ENCODE measurements at places on chromosomes 11 and 22.

DNA sequence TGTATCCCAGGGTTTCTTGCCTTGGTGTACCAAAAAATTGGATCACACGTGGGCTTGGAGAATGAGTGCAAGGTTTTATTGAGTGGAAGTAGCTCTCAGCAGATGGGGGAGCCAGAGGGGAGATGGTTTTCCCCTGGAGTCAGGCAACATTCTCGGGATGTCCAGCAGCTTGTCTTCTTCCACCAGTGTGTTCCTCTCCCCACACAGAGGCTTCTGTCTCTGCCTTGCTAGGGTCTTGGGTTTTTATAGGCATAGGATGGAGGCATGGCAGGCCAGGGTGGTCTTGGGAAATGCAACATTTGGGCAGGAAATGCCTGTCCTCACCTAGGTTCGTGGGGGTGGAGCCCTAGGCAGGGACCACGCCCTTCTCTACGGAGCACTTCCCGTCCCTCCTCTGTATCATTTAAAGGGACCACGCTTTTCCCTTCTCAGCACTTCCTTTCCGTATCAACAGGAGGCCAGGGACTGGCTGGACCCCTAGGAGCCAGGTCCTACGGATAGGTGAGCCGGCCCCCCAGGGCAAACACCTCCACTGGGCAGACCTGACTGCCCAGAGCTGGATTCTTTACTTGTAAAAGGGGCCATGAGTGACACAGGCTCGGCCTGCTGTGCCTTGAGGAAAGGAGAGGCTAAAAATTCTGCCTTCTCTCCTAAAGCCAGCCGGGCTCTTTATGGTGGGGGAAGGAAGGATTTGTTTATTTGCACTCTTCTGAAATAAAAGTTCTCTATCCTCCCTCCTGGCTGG lies 55.3 kb upstream of the CCDC188 start:
- no peak for DNase-seq

DNA sequence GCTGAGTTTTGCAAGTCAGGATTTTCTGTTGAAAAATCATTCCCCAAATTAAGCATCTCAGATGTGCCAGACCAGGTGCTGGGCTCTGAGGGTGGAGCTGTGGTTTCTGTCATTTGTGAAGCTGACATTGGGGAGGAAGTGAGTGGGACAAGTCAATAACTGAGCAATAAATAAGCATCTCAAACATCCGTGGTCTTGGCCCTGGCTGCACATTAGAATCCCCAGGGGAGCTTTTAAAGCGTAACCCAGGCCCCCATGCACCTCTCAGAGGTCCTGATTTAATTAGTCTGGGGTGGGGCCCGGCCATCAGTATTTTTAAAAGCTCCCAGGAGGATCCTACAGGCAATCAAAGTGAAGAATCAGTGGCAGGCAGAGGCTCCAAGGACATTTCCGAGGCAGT lies 420.0 kb downstream of the MN1 start:
- no peak for DNase-seq

- DNase-seq = no peak
Measured at GRCh38 chr22:27437570-27437969, 364.0 kb downstream of the MN1 start.

DNA sequence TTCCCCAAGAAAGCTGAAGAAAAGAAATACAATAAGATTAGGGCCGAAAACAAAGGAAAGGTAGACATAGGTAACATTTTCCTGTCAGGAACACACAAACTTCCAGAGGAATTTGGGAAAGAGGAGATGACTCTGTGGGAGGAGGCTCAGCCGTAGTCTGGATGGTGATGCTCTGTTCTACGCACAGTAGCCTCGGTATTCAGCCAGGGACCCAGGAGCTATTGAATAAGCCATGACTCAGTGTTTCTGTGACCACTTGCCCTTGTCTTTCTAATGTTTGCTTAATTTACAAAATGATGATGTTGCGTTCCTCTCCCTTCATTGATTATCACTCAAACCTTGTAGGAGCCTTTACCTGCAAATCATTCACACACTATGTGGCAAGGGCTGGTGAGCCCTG lies 745.0 kb downstream of the NTM start:
- DNase-seq = no peak

DNA sequence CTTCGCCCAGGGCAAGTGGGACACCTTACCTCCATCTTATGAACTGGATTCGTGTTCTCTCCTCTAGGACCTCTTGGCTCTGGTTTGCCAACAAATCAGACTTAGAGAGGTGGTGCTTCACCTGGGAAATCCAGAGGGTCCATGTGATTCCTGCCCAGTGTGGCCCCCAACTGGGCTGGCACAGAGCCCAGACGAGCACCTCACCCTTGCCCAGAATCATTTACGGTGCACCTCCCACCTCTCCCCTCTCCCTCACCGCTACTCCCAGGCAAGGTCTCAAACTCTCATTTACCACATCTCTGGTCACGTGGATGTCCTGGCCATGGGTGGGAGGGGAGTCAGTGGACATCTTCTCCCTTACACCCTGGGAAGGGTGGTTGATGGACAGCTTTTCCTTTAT lies 1.1 kb downstream of the SPATA19 start:
- no peak for DNase-seq

- no peak for DNase-seq
Measured at GRCh38 chr22:40757071-40757470, 62.1 kb downstream of the SLC25A17 start.

DNA sequence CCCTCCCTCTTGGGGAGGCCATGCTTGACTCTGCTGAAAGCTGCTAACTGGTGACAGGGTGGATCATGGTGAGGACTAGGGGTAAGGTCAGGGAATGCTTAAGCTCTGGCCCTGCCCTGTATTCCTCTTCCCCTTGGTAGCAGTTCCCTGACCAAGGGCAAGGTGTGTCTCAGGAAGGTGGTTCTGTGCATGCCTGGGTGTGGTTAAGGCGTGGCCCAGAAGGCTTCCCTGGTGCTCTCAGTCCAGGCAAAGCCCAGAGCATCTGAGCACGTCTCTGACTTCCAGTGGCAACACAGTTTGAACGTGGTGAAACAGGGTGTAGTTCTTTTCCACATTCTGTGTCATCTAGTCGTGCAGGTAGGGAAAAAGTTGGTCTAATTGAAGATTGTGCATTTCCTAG lies 53.1 kb upstream of the HORMAD2 start:
- DNase-seq = no peak

DNA sequence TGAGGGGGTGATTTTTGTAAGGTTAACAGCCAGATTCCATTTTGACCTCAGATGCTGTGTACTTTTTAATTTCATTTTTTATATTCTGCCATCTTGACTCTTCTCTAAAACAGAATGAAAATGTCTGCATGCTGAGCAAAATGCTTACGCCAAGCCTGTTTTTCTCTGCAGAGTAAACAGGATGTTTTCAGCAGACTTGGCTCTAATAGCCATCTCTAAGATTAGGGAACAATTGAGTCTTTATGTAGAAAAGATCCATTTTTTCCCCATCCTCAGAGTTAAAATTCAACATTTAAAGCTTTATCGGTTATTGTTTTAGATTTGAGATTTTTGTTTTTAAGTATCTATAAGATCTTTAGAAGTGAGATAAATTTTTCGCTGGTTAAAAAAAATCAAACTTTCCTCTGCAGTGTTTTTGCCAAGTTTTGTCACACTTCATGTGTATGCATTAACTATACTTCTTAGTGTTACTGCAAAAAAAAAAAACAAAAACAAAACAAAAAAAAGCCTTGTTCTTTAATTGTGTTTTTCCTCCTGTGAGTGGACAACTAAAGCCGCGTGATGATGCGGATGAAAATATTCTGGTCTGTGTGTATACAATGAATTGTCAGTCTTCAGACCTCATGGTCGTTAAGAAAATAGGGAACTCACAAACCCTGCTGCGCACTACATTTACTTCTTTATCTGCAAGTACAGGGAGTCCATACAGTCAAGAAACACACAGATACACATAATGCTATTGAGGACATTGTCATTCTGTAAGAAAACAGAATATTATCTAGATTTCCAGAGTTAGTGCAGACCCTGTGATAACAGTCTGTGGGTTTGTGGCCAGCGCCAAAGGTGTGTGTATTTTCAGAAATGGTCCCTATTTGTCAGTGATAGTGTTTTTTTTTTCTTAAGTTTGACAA lies 17.5 kb upstream of the ADSL start:
- no peak for DNase-seq

GRCh38 chr11:119361056-119361787 lies 14.7 kb upstream of the MFRP start:
- no peak for DNase-seq

GRCh38 chr11:107549253-107549953 lies 16.1 kb downstream of the ALKBH8 start:
- DNase-seq = no peak

GRCh38 chr11:126476266-126476924 lies 120.9 kb downstream of the ST3GAL4 start:
- DNase-seq = no peak

DNA sequence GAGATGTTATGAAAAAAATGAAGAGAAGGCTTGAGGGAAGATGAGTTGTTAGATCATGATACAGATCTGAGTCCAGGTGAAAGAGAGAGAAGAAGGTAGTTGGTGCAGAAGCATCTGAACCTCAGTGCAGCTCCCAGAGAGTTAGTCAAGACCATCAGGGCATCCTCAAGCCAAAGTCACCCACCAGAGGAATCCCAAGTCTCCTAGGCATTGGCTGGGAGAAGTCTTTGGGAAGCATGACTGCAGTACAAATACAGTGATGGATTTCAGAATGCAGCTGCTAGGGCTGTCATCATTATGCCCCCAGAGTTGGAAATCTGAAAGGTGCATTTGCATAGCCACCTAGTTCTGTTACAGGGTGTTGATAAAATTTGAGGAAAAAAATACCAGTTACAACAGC lies 59.7 kb upstream of the GALNT18 start:
- DNase-seq = no peak

- no peak for DNase-seq
Measured at GRCh38 chr11:123082977-123083376, 21.0 kb upstream of the HSPA8 start.

GRCh38 chr11:74373382-74373781 lies 24.9 kb downstream of the PGM2L1 start:
- no peak for DNase-seq

GRCh38 chr11:17794981-17795380 lies 60.4 kb downstream of the KCNC1 start:
- no peak for DNase-seq

DNA sequence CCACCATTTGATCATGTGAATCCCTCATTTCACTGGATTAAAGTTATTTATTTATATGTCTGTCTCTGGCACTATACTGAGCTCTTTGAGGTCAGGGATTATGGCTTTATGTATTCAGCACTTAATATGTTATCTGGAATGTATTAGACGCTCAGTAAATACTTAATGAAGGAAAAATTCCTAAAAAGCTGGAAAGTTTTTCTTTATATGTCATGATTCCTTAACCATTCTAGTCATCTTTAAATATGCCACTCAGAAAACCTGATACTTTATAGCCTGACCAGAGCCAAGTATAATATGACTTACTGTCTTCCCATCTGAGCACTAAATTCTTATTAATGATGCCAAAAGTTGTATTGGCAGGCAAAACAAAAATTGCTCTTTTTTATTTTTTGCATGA lies 27.1 kb downstream of the RNF169 start:
- no peak for DNase-seq

- DNase-seq = no peak
Measured at GRCh38 chr11:116558504-116559211, 214.1 kb downstream of the BUD13 start.

DNA sequence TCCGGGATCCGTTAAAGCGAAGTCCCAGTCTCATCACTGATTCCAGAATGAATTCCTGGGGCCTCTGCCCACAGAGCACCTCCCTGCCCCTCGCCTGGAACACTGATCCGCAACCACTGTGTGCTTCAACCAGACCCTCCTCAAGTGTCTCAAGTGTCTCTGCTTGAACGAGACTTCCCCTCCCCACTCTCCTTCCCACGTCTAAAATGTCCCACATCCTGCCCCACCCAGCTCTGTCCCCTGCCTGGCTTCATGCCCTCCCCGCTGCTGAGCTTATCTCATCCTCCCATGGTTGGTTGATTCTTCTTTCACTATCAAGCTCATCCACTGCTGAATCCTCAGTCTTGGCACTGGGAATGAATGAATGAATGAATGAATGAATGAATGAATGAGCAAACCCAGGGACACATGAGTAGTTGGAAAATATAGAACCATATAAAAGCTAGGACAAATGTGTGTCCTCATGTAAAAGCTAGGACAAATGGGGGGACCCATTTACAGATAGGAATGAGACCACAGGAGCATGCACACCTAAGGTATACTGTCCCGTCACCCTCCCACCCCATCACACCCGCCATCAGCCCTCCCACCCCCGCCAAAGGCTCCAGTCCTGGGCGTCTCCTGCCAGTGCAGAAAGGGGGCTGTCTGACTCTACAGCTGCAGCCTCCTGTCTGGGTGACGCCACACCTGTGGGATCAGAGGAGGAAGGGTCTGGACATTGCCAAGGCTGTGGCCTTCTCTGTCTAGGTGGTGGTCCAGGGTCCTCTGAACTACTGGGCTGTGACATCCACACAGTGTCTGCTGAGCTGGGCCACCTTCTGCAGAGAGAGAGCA lies 71.4 kb upstream of the LINC01488 start:
- DNase-seq = no peak

DNA sequence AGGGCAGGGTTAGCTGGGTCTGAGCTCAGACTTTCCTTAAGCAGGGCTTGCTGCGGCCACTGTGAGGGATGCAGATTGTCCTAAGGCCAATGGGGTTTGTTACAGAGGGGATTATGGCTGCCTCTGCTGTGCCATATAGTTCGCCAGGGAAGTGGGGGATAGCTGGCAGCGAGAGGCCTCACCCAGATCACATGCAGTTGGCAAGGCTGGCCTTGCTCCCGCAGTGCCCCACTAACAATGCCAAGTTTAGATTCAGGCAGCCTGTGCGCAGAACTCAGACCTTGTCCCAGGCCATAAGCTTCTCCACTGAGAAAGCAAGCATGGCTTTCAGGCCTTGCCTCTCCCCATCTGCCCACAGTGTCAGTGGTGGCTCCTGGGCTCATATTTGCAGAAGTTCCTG lies 4.7 kb upstream of the APOL2 start:
- no peak for DNase-seq

GRCh38 chr22:44142421-44143104 lies 38.2 kb upstream of the PARVG start:
- no peak for DNase-seq

DNA sequence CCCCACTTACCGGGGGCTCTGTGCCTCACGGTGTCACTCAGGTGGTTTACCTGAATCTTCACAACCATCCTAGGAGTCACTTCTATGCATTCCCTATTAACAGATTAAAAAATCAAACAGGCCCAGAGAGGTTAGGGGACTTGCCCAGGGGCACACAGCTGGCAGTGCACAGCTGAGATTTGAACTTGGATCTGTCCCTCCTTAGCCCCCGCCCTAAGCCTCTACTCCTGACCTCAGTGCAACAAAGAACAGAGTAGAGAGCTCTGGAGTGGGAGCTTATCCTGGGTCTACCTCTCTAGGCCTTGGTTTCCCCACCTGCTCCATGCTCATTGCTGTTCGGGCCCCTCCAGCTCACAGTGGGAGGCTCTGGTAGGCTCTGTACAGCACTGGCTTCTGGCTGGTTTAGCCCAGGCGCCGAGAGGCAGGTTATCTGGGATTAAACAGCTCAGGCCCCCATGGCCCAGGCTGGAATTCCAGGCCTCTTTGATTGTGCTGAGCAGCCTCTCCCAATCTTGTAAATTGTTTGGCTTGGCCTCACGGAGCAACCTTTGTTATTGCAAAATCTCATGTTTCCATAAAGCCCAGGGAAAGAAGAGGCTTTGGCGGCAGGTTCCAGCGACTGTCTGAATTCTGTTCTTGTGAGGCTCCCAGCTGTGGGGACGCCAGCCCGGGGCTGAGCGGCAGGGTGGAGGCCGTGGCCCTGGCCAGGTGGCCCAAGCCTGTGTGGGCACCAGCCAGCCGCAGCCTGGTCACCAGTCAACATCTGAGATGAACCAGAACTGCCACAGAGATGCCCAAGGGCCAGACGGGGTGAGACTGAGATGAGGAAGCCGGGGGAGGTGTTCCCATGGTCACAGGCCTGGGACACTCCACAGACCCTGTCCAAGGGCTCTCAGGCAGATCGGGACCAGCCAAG lies 28.9 kb upstream of the SHISAL1 start:
- no peak for DNase-seq
